Activated T-helper 9 cell treated with anti-CD3 and anti-CD28 coated beads, Interleukin-2, amount 50 U/mL, for 16 hours (primary cell): ENCODE measurements at places on chromosomes 13 and 19.

DNA sequence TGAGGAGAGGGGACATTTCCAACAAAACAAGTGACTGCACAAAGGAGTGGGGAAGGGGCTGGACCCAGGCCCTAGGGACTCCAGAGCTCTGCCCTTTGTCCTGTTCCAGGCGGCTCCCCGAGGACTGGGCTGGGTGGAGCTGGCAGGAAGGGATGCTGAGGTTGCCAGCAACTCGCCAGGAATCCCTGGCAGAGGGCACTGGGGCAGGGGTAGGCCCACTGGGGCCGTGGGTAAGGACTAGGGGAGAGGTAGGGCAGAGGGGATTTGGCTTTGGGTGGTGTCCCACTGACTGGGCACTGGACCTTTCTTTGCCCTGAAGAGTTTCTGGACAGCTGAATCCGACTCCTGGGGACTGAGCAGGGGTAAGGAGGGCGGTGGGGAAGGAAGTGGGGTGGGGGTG lies 7.9 kb downstream of the LIPE start:
- no peak for DNase-seq

DNA sequence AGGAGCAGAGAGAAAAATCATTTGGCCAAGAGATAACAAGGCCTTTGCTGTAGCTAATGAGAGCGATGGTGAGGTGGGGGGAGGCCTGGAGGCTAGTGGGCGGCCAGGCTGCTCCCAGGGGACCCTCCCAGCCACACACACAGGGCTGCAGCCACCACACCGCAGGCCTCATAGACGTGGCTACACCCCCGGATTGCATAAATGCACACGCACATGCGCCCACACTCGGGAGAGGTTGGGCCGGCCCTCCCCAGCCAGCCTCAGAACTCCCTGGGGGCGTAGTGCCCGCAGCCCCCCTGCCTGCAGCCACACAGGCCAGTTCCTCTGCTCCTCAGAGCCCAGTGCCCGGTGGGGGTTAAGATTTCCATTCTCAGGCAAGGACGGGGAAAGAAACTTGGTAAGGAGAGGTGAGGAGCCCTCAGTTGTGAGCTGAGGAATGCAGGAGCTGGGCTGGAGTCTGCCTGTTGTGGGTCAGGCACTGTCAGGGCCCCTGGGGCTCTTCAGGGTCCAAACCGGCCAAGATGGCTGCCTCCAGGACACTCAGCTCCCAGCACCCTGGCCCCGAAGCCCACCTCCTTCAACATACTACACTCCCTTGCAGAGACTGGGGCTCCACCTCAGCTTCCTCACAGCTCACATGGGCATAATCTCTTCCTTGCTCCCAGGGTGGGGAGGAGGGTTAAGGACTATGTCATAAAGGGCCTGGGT lies 8.0 kb downstream of the PTH2 start:
- no peak for DNase-seq

DNA sequence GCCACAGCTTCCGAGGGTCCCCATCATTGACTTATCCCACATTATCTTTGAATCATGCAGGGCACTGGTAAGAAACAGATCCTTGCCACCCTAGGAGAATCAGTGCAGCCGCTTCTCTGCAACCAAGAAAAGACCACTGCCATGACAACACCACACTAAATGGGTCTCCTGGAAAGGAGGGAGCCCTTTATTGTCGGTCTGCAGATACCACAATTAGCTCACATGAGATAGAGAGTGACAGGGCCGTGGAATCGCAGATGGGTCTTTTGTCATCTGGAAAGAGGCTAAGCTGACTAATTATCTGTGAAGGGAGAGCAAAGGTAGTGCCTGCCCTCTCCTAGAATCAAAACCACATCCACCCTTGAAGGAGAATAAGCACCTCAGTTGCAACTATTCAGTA lies 178.3 kb upstream of the MYO16 start:
- no peak for DNase-seq

DNA sequence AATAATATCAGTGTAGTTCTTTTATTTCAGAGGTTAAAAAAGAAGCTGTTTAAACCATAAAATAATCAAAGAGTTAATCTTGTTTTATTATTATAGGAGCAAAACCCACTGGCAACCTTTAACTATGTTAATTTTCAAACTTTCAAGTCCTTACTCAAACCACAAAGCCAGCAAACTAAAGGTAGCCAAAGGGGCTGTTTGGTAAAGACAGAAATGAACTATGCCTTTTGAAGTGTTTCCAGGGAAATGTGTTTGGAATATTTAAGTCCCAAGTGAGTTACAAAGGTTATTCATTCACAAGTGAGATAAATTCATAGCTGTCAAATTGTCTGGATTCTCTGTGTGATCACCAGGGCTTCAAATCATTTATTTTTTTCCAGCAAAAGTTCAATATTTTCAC lies 264.7 kb downstream of the MZT1 start:
- DNase-seq, result no peak

GRCh38 chr19:54152878-54153524 lies 6.5 kb downstream of the LENG1 start:
- DNase-seq, result no peak

DNA sequence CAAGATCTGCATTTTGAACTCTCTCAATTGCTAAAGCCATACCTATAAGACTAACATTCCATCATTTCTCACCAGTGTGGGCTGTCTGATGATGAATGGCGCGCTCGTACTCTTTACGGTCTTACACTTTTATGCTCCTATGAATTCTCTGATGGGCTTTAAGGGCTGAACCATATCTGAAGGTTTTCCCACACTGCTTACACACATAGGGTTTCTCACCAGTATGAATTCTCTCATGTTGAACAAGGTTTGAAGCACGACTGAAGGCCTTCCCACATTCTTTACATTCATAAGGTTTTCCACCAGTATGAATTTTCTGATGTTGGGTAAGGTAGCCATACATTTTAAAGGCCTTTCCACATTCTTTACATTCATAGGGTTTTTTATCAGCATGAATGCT lies 18.8 kb upstream of the ZNF607 start:
- DNase-seq, result no peak

GRCh38 chr13:26460648-26461047 lies 96.8 kb upstream of the WASF3 start:
- DNase-seq, result no peak

- DNase-seq, result peak; percentile 39
Measured at GRCh38 chr19:14432791-14433553, at the start of gene PKN1. PKN1 (plus strand) TSS chr19:14433306; CDS start chr19:14433522, 216 bp downstream.

GRCh38 chr19:40200341-40201099 lies 9.3 kb downstream of the MAP3K10 start:
- DNase-seq, result no peak

DNA sequence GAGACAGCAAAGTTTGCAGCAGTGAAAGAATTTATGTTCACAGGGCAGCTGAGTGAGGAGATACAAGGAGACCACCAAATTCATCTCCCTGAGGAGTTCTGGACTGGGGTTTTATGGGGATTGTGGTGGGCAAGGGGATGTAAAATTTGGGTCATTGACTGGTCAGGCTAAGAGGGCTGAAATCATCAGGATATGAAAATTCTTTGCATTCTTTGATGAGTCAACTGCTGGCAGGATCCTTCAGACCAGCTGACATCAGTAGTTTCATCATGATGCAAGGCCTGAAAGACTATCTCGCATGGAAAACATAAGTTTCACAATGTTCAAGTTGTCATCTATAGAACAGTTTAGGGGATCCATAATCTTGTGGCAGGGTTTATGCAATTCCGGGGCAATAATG lies 869.5 kb upstream of the PCDH9 start:
- DNase-seq, result no peak

DNA sequence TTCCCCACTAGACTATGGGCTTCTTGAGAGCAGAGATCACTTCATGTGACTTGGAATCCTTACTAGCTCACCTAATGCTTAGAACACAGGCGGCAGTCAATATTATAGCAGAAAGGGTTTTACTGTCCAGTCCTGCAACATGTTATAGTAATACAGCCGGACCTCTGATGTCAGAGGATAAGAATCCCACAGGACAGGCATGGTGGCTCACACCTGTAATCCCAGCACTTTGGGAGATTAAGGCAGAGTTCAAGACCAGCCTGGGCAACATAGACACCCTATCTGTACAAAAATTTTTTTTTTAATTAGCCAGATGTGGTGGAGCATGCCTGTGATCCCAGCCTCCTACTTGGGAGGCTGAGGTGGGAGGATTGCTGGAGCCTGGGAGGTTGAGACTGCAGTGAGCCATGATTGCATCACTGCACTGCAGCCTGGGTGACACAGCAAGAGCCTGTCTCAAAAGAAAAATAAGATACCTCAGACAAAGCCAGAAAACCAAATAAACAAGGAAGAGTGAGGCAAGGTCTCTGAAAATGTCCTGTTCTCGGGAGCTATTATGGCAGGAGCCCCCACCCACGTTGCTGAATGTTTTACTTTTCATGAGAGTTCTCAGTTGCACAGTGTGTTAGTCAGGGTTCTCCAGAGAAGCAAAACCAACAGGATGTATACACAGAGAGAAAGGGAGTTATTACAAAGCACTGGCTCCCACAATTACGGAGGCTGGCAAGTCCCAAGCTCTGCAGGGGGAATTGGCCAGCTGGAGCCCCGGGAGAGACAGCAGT lies 100.8 kb downstream of the UBL3 start:
- no peak for DNase-seq

GRCh38 chr19:35657904-35658700 lies 8.2 kb upstream of the UPK1A start:
- DNase-seq, result no peak

DNA sequence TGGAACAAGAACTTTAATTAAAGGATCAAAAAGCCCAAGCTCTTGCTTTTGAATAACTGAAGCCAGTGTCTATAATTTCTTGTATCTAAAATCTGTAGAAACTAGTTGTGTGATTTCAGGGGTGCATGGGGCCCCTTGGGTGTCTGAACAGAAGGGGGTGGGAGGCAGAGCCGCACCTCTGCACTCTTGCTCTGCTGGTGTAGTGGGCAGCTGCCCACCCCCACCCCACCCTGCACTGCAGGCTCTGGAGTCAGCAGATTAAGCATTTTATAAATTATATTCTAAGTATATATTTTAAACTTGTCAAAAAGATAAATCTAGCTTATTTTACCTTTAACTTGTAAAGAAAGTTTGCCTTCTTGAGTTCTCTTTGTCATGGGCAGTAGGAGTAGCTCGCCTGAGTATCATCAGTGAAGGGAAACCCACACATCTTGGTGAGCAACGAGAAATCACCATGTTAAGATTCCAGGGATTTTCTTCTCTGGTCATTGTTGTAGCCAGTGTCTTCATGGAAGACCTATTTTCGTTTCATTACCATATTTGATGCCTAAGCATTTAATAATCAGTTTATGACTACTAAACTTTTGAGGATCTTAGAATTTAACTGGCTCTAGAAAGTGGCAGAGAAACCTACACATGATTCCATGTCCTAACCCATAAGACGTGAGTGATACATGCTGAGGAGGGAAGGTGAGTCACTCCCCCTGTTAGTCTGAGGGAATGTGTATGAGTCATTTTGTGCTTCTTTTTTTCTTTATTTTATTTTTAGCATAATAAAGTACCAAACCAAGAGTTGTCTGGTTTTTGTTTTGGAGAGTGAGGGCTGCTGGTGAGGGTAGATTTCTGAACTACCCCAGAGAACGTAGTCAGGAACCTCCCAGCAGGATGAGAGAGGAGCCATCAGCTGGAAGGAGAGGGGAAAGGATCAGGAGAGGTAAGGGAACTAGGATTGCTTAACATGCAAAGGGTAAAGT lies 7.7 kb downstream of the UBE2L5 start:
- DNase-seq, result no peak

GRCh38 chr19:3670796-3671679 lies 29.2 kb downstream of the PIP5K1C start:
- DNase-seq, result no peak

- no peak for DNase-seq
Measured at GRCh38 chr13:87975035-87975434, 303.9 kb downstream of the SLITRK5 start.

GRCh38 chr13:97221466-97221865 lies 667 bp upstream of the MBNL2 start:
- no peak for DNase-seq

- no peak for DNase-seq
Measured at GRCh38 chr13:27954406-27954851, 14.7 kb downstream of the CDX2 start.

DNA sequence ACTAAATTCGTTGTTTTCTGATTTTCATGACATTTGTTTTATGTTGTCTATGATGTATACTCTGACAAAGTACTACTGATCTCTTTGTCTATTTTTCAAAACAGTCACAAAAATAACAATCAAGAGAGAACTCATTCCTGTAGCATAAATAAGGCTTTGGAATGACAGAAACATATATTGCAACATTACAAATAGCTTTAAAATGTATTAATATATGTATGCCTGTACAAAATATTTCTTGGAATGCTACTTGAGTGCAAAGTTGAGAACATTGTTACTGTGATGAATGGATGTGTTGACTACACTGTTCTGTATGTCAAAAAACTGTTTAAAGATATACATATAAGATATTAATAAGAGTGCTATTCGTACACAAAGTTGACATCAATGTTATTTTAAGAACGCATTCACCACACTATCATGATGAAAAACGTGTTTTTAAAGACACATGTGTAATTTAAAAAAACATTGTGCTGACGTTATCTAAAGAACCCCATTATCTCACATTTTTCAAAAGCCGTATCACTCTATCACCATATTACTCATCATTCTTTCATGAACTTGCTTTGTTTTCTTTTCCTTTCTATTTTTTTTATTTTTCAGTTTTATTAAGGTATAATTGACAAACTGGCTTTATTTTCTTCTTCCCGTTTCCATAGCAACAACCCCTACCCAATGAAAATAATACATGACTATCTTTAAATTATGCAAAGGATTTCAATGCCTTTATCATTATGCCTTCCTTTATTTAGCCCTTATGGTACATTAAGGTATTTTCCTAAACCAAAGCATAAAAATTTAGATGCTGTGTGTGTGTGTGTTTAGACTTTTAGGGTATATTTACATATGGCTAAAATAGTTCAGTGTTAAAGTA lies 918.8 kb downstream of the SLITRK1 start:
- no peak for DNase-seq

DNA sequence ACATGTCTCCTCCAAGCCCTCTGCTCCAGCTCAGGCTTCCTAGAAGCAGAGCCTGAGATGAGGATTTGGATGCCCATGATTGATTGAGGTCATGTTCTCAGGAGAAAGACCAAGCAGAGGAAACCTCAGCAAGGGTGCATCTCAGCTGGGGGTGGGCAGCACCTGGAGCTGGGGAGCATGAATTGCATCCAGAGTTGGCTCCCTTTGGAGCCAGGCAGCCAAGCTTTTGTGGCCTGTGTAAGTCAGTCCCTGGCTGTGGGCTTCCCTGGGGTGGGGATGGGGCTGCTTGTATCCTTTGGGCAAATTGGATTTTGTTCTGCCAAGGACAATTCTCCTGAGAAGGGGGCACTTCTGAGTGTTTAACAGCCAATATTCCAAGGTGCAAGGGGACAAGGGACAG lies 91.5 kb upstream of the WASF3 start:
- DNase-seq, result no peak

DNA sequence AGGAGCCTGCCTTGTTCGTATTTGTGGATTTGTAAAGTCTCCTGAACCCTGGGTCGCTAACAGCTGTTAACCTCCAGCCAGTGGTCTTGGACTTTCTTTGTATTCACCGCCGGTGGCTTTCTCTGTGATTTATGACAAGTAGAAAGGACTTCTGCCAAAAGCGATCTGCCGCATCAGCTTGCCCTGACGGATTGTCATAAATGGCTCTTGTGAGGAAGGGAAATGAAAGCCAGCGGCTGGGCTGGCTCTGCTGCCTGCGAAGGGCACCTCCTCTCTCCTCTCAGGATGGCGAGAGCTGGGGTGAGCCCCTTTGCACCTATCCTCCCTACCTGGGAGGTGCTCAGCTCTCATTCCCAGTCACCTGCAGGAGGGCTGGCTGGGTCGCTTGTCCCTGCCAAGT lies 25.6 kb downstream of the DHRS12 start:
- no peak for DNase-seq

- no peak for DNase-seq
Measured at GRCh38 chr13:93875547-93875946, 603.9 kb downstream of the DCT start.
